Lung microvascular endothelial cell (primary cell): ENCODE measurements at places on chromosomes 3 and 15. TPM values are rescaled to one million over a fixed set of nuclear protein-coding genes. Genes with fewer than 3 reads are reported as not detected.

DNA sequence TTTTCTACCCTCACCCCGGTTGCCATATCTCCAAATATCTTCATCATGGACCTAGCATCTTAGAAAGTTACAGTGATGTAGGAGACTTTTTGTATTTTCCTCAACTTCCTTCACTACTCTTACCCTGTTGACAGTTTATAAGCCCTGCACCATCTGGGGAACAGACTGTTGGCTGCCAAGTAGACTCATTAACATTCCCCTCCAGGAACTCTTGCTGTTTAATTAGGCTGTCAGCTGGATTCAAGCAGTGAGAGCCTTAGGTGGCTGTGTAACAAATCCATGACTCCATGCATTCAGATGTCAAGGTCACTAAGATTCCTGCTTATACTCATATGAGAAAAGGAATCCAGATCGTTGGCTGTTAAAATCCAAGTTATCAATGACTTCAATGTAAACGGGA is 198.3 kb downstream of the NAALADL2 start:
- DNase-seq, result no peak

GXYLT2 gene
- under 0.01 and 0.22 TPM in 2 replicates for total RNA-seq

PIK3R4 gene
- total RNA-seq, result 28.1 and 30.4 TPM in 2 replicates

DNA sequence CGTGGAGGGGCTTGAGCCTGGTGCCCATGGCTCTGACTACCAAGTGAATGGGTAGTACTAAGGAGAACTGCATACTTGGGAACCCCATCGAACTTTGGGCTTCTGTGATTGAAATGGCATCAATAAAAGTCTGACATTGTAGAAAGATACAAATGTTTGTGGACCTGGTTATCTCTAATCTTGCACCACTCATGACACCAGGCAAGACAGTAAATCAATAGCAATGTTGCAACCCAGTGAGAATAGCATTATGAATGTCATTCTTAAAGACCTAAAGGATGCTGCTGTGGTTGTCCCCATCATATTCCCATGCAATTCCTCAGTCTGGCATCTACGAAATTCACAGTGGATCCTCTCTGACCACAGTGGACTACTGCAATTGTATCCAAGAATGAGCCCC is 233.6 kb upstream of the LYSMD4 start:
- DNase-seq, result no peak

ADGRG7 gene
- total RNA-seq, result not detected in 2 replicates

GRCh38 chr15:91870876-91871537 is 17.5 kb downstream of the SLCO3A1 start:
- no peak for DNase-seq

DNA sequence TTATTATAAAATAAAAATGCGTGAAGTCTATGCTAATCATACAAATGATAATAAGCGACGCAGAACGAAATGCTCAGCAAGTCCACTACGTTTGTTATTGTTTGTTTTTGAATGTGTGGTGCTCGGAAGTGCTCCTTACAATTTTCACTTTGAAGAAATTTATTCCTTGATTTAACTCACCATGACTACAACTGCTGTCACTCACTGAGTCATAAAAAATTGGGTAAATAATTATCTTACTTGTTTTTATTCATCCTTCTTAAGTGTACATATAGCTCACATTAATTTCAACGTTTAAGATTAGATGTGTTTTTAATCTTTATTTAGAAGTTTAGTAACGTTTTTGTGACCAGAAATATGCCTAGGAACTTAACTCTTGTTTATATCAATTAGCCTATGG is 66.7 kb upstream of the NANOGP8 start:
- no peak for DNase-seq

GRCh38 chr3:171088964-171089754 is 62.6 kb upstream of the SLC2A2 start:
- peak; percentile 34 for DNase-seq

GCNT3 gene
- not detected in 2 replicates for total RNA-seq

HEXA gene
- total RNA-seq, result 58.0 and 62.3 TPM in 2 replicates
